Upper lobe of left lung (tissue), 6 donors: ENCODE measurements at places on chromosomes 2 and 18. TPM values are rescaled to one million over a fixed set of nuclear protein-coding genes. Genes with fewer than 3 reads are reported as not detected.

GRCh38 chr2:147647816-147648215, 197.0 kb upstream of the ACVR2A start:
- no peak for DNase-seq

GRCh38 chr18:55220523-55220922, 261.3 kb upstream of the CCDC68 start:
- no peak for DNase-seq

DNA sequence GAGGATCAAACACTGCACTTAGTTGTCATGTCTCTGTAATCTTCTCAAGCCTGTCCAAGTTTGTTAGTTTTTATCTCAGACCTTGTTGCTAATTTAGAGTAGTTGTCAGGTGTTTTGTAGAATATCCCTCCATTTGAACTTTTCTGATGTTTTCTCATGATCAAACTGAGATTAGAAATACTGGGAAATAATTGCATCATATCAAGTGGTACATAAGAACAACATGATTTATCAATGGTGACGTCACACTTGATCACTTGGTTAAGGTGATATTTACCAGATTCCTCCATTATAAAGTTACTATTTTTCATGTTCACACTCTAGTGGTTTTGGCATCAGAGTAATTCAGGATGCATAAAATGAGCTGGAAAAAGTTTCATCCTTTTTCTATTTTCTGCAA, 1182.4 kb upstream of the ZEB2 start:
- DNase-seq: no peak

GRCh38 chr2:48734576-48735303, 20.8 kb downstream of the LHCGR start:
- DNase-seq: no peak

- no peak for DNase-seq
These were observed 66.8 kb downstream of the TET3 start for GRCh38 chr2:74051504-74051903.

- DNase-seq: no peak
These were observed 21.5 kb downstream of the RPL37A start for GRCh38 chr2:216520112-216520511.

MC5R gene
- not detected for total RNA-seq

ERLEC1 gene
- total RNA-seq: 200 TPM

TRIM43 gene
- not detected for total RNA-seq

EHBP1 gene
- 37.6 TPM for total RNA-seq
